ENCODE measurements at places on chromosomes 16 and 17.

GRCh38 chr16:57626420-57627170, 1.8 kb upstream of the ADGRG1 start:
- no peak for DNase-seq

- DNase-seq, result no peak
Observed at GRCh38 chr16:56203052-56203451, 11.8 kb downstream of the GNAO1 start.

- peak; percentile 62 for DNase-seq
Observed at GRCh38 chr16:30941600-30942425, 7.1 kb upstream of the ORAI3 start.

DNA sequence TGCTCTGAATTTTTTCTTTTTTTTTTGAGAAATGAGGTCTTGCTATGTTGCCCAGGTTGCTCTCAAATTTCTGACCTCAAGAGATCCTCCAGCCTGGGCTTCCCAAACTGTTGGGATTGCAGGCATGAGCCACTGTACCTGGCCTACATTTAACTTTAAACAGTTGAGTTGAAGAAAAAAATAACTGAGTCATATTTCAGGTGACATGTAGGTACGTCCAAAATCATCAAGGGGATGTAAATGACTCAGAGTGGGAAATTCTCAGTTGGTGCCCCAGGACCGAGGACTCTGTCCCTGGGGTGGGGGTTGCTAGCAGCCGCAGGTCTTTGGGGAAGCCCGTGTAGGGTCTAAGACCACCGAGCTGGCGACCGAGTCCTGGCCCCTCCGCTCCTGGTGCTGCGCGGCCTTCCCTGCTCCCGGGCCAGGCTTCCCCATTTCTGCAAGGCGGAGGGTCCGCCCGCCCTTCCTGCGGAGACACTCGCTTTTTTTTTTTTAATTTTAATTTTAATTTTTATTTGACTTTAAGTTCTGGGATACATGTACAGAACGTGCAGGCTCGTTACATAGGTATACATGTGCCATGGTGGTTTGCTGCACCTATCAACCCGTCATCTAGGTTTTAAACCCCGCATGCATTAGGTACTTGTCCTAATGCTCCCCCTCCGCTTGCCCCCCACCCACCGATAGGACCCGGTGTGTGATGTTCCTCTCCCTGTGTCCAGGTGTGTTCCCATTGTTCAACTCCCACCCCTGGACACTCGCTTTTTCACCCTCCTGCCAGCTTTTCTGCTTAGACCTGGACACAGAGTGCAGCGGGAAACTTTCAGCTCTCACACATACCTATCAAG, 12.7 kb upstream of the N4BP1 start:
- no peak for DNase-seq

GRCh38 chr16:4925791-4926190, 11.2 kb downstream of the PPL start:
- DNase-seq, result no peak

GRCh38 chr17:2685696-2686095, 25.9 kb downstream of the CLUH start:
- no peak for DNase-seq

GRCh38 chr16:12184419-12184917, 207.9 kb downstream of the SNX29 start:
- DNase-seq, result no peak

- DNase-seq, result peak; percentile 96
Observed at GRCh38 chr17:80826955-80827645, 164.5 kb upstream of the CHMP6 start.

- no peak for DNase-seq
Observed at GRCh38 chr16:81992859-81993258, 18.4 kb downstream of the SDR42E1 start.

DNA sequence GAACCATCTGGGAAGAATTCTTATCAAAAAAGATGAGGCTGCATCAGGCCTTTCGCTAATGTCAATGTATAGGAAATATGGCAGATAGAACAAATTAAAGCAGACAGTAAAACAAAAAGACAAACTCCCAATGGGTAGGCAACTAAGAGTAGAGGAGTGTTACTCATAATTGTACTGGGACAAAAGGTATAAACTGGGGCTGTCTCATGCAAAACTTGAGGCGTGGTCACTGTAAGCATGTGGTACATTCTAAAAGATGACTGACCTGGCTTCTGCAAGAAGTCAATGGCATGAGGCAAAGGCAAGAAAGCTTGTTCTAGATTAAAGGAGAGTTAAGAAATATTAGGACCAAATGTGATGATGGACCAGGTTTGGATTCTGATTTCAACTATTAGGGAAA, 26.7 kb downstream of the SMIM36 start:
- DNase-seq, result no peak

- no peak for DNase-seq
Observed at GRCh38 chr17:50360486-50361115, 12.4 kb downstream of the MRPL27 start.

- no peak for DNase-seq
Observed at GRCh38 chr17:79012563-79013134, 3.1 kb upstream of the CANT1 start.

- no peak for DNase-seq
Observed at GRCh38 chr17:55298111-55298730, 33.5 kb downstream of the HLF start.

DNA sequence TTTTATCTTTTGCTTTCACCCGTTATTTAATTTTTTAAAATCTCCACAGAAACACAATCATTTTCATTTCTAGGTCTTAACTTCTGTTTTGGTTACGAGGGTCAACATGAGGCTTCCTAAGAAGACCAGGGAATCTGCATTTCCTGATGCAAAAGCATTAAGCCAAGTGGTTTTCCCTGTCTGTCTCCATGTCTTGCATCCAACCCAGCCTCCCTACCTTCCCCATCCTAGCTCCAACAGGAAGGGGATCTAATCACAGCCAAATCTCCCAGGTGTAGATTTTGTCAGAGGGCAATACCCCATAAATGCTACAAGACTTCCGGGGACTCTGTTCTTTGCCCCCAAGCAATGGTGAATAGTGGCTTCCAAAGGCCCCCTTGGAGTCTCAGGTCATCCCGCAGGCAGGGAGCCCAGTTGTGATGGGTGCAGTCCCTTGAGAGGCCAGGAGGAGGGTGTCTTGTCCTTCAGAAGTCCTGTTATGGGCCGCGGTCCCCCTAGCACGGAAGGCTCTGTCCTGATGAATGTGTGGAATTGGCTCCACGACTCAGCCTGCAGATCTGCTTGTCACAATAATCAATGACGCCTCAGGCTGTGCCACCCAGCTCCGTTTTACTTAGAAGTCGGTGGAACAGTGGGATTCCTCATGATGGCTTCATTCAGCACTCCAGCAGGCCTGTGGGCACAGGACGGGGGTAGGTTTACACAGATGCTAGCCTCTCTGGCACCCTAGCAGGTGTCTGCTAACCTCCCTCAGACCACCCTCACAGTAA, 141.1 kb downstream of the RGS9 start:
- DNase-seq, result peak; percentile 78

DNA sequence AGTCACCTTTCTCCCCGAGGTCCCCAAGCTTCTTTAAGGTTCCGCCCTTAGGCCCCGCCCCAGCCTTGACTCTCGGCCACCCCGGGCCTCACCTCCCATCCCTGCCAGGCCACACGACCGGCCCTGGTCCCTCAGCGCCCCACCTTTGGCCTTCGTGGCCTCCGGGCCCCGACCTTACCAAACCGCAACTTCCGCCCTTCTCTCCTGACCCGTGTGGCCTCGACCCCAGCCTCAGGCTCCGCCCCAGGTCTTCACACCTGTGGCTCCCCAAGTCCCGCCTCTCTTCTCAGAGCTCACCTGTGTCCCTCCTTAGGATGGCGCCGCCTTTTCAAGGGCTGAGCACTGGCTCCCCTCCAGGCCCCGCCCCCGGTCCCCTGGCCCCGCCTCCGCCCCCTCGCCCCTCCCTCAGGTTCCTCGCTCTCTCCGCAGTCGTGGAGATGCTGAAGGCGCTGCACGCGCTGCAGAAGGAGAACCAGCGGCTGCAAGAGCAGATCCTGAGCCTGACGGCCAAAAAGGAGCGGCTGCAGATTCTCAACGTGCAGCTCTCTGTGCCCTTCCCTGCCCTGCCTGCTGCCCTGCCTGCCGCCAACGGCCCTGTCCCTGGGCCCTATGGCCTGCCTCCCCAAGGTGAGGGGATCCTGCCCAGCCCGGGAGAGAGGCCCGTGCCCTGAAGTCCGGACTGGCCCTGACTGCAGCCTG, 10.0 kb upstream of the CISD3 start:
- DNase-seq, result no peak

DNA sequence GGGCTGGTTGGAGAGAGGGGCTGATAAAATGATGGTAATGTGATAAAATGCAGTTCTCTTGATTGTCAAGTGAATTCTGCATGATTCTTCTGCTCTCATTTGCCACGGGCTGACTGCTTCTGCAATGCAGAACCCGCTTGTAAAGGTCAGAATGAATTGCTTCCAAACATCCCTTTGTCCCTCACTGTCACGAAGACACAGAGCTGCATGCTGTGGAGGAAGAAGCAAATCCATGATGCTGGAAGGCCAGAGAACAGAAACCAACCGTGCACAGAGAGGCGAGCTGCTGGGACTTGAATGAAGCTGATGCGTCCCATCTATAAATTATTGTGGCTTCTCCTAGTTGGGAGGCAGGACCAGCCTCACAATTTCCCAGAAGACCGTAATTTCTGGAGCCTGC, 171.6 kb downstream of the PRKCB start:
- no peak for DNase-seq

GRCh38 chr16:53220585-53220984, 165.8 kb downstream of the CHD9 start:
- DNase-seq, result peak; percentile 45

- DNase-seq, result no peak
Observed at GRCh38 chr17:7225711-7226331, 6.1 kb downstream of the ACADVL start.

- DNase-seq, result peak; percentile 46
Observed at GRCh38 chr16:80466024-80466987, 74.5 kb upstream of the DYNLRB2 start.

DNA sequence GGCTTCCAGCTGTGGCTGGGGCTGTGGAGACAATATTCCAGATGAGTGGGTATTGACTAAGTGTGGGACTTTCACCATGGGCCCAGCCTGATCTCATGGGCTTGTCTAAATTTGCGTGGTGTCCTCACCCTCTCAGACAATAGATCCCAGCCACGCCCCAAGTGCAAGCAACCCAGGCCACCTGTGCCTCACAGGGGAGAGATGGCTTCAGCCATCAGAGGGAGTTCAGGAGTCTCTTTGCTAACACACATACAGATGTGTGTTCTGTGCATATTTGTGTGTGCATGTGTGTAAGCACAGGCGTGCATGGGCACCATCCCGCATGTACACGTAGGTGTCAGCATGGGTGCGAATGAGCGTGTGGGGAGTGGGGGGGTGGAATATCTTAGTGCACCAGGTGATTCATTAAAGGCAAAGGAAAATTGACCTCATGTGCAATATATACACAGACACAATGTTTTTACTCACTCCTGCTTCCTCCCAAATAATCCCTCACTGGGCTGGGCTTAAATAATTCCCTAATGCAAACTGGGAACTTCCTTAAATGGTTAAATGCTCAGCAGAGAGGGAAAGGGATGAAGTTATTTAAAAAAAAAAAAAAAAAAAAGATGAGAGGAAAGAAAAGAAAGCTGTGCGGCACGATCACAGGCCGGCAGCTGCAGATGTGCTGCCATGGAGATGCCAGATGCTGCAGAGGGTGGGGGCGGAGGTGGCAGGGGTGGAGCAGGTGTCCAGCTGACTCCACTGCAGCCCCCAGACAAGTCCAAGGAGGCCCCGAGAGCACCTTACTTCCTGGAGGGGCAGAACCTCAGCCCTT, 24.0 kb upstream of the CDC42EP4 start:
- no peak for DNase-seq

GRCh38 chr17:61464843-61465180, 12.6 kb downstream of the TBX4 start:
- no peak for DNase-seq

DNA sequence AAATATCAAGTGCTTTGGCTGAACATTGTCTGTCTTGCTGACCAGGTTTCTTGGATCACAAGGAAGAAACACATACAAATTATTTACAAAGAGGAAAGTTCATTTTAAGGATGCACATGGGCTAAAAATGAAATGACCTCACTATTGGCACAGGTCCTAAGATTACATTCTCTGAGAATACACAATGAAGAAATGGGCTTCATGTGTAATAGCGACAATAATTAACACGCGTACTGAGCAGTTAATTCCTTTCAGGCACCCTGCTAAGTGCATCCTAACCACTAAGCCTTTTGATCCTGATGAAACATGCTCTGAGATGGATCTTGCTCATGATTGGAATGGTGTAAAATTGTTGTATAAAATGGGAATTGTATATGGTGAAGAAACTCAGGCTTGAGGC, 429.0 kb downstream of the HS3ST4 start:
- DNase-seq, result no peak

DNA sequence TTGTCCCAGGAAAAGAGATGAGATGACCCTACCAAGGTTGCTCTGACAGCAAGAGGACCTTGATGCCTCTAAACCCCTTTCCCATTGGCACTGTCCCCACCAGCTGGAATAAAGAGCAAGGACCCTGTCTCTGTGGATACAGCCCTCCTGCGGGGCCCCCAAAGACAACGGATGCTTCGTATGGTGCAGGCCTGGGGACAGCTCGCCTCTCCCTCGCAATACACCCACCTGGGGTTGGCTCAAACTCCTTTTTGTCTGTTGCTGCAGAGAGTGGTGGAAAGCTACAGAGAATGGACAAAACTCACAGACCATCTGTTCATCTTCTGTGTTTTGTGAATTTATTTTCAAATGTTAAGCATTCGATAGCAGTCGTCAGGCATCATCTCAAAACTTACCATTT, 27.6 kb upstream of the CACNG3 start:
- DNase-seq, result no peak

DNA sequence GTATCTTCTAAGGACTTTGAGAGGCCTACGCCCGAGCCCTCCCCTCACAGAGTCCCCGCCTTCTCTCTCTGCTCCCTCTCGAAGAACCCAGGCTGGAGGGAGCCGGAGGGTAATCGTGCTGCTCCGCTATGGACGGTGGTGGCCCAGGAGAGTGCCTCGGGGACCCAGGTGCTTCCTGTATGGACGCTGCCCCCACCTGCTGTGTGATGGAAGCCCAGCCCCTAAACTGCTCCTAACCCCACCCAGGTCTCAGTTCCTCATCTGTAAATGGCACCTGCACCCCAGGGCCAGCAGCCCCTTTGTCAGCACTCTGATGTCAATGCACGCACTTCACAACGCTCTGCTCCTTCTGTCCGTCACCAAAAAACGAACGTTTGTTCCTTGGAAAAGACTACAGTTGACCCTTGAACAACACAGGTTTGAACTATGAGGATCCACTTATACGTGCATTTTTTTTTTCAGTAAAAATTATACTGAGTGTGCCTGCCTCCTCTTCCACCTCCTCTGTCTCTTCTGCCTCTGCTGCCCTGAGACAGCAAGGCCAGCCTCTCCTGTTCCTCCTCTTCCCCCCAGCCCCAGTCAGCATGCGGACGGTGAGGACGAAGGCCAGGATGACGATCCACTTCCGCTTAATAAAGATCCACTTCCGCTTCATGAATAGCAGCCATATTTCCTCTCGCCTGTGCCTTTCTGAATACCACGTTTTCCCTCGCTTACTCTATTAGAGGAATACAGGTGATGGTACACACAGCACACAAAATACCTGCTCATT, 118.3 kb downstream of the BANP start:
- no peak for DNase-seq

GRCh38 chr17:36470499-36470898, 16.0 kb upstream of the ZNHIT3 start:
- DNase-seq, result no peak
